Anterior cingulate cortex (tissue), 58 donors: ENCODE measurements at places on chromosomes 7 and 10.
A peak's percentile ranks its signal among the peaks of the same experiment; 100 is the strongest.

- DNase-seq: no peak
These were observed 159.2 kb downstream of the RGS10 start for GRCh38 chr10:119383174-119383856.

DNA sequence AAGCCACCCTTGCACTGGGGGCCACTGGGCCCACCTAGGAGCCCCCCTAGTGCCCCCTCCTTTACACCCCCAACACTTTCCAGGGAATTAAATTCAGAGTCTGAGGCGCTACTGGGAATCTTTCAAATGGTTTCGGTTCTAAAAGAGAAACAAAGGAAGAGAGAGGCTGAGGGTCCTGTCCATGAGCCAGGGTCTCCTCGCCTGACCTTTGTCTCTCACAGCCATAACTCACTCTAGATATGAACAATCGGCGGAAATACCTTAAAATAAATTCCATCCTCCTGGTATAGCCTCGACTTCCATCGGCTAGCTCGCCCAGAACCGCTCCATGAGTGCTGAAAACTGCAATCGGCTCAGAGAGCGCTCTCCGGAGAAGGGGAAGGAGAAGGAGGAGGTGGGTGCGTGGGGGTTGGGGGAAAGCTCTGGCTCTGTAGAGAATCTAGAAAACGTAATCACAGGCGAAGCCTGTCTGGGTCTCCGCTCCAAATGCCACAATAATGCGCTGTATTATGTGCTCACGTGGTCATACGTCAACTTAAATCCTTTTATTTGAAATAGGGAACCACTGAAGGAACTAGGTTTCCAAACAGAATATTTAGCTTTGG is 12.6 kb downstream of the HOXA4 start:
- no peak for DNase-seq

GRCh38 chr10:101817337-101818118 is 716 bp downstream of the OGA start:
- DNase-seq: no peak

DNA sequence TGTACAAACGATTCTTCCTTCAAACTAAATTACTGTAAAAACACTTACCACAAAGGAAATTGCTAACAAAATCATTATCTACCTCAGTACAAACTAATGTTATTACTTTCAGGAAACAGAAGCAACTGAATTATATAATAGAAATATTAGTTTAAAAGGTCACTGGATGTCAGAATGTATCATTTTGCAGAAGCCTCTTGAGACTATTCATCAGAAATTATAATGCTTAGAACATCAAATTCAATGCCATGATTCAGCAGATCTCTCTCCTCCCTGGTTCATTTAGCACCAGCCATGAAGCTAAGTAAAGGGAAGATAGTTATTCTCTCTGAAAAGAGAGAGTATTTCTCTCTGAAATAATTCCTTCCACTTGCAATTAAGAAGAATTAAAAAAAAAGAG is 223.3 kb downstream of the IMMP2L start:
- DNase-seq: no peak

DNA sequence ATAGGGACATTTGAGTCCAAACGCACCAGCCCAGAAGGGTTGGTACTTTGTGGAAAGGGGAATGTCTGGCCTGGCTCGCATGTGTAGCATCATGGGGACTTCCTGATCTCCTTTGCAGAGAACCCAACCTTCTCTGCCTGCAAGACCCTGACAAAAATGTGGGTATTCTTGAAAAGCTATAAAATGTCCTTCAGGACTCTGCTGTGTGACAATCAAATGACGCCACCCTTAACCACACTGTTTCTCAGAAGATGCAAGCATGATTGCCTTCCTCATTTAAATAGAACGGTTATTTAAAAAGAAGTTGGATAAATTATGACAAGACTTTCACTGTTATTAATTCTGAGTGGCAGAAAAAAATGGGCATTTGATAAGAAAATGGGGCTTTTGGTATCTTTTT is 15.1 kb upstream of the GPR15LG start:
- DNase-seq: no peak

DNA sequence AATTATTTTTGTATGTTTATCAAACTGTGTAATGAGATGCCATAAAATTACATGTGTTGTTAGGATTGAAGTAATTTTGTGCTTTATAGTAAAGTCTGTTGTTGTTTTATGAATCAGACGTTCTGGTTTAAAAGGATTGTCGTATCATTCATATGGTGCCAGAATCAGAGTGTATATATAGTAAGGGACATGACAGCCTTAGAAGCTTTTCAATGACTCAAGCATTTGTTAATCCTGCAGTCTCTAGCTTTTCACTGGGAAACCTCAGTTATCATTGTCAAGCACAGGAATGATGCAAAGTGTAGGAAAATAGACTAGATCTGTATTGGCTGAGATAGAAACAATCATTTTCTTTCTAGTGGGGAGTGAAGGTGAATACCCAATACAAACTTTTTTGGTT is 57.5 kb downstream of the TRRAP start:
- no peak for DNase-seq

GRCh38 chr10:22501413-22501812 is 156.1 kb downstream of the SPAG6 start:
- no peak for DNase-seq

DNA sequence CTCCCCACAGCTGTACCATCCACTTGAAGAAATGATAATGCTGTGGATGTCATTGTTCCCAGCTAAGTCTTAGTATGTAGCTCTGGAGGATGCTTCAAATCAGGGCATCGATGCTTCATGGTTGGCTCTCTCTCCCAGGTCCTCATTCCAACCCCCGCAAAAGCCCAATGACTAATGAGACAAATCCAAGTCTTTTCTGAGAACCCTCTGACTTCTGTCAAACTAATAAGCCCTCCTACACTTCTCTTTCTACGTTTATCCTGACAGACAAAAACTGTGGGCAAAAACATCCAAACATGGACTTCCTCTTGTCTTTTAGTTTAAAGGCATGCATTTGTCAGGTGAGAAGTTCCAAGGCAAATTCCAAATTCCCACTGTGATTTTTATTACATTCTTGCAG is 260.4 kb upstream of the TAC1 start:
- no peak for DNase-seq

GRCh38 chr7:24963218-24963617 is 16.8 kb downstream of the OSBPL3 start:
- peak; percentile 82 for DNase-seq

- no peak for DNase-seq
These were observed 167.5 kb downstream of the RNLS start for GRCh38 chr10:88415533-88416130.

DNA sequence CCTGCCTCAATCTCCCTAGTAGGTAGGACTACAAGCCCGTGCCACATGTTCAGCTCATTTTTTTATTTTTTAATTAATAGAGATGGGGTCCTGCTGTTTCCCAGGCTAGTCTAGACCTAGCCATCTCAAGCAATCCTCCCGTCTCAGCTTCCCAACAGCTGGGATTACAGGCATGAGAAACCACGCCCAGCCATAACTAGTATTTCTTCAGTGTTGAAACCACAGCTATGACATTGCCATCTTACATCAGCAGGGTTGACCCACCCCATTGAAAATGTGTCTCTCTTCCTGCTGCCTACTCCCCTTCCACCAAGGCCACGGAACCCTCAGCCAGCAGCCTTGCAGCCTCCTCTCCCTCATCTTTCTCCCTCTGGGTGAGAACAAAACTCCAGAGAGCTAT is 62.1 kb upstream of the ZNF746 start:
- no peak for DNase-seq
